ENCODE measurements at places on chromosomes 7 and 10.

- no peak for DNase-seq
Observed at GRCh38 chr10:92644921-92645320, 44.8 kb upstream of the HHEX start.

- no peak for DNase-seq
Observed at GRCh38 chr10:123443924-123444323, 222.2 kb upstream of the GPR26 start.

GRCh38 chr7:40468891-40469864, 334.4 kb downstream of the SUGCT start:
- no peak for DNase-seq

- no peak for DNase-seq
Observed at GRCh38 chr10:59060852-59061251, 115.6 kb upstream of the PHYHIPL start.

GRCh38 chr7:112159351-112159750, 46.8 kb downstream of the DOCK4 start:
- no peak for DNase-seq

DNA sequence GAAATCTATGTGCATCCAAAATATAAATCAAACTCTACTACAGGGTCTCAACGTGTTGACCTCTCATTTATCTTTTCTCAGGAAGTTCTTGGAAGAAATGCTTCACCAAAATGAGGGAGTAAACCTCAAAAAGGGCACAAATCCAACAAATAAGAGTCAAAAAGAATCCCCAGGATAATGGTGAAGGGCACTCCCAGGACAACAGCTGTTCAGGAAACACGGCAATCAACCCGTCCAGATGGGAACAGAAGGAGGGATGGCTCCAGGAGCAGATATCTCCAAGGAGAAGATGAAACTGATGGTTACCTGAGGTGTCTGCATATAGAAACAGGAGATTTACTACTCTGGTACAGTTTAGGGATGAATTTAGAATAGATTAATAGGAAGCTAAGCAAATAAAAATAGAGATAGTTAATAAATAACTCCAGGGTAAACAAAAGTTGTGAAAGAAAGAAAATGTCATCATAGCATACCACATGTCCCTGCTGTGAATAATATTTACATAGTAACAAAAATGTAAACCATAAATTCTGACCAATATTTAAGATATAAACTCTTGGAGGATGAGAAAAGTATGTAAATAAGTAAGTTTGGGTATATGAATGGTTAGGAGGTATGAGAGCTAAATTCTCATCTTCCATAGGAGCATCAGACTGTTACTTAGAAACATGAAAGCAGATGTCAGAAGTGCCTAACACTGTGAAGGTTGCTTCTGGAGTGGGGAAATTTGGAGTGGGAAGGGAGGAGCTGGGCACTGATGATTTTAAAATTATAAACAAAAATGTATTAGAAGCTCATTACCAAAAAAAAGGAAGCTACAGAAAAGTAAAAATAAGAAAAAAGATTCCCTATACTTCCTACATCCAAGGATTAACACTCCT, 237.5 kb upstream of the HPS1 start:
- no peak for DNase-seq

DNA sequence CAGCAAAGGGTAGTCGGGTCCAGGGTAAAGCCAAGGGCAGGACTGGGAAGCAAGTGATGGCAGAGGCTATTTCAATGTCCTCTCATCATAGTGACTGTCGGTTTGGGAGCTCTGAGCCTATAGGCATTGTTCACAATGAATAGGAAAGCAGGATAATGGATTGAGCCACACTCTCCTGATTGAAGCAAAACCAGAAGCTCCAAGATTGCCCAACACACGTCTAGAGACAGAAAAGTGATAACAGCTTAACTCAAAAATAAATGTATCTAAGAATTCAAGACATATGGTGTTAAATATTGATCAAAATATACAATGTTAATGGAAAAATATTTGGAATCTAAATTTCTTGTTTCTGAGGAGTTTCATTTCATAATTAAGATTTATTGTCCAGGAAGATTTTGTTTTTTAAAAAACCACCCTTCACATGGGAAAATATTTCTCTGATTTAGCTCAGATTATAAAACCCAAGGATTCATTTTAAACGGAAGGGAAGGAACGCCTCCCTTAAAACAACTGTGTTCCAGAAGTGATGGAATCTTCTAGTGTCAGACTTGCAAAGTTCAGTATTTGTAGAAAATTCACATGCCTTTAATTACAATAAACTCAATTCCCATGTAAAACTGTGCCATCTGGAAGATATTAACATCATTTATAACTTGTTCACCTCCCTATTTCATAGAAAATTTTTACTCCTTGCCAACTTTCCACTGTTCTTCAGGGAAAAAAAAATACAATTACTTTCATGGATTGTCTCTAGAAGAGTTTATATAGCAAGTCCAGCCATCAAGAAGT, 54.5 kb downstream of the NRP1 start:
- DNase-seq: no peak

GRCh38 chr7:101733713-101734475, 83.5 kb upstream of the CUX1 start:
- DNase-seq: no peak

DNA sequence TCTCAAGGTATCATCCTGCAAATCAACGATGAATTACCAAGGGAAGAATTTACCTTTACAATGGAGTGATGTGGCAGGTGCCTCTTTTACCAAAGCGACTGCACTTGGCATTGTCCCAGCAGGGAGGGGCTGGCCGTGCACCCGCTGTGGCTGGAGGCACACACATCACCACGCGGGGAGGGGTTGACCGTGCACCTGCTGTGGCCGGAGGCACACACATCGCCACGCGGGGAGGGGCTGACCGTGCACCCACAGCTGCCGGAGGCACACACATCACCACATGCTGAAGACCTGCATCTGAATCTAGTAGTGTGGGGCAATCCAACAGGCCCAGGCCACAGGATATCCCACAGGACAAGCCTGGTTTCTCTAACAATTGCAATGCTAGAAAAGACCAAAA, 493.5 kb downstream of the DNAJB6 start:
- DNase-seq: no peak

DNA sequence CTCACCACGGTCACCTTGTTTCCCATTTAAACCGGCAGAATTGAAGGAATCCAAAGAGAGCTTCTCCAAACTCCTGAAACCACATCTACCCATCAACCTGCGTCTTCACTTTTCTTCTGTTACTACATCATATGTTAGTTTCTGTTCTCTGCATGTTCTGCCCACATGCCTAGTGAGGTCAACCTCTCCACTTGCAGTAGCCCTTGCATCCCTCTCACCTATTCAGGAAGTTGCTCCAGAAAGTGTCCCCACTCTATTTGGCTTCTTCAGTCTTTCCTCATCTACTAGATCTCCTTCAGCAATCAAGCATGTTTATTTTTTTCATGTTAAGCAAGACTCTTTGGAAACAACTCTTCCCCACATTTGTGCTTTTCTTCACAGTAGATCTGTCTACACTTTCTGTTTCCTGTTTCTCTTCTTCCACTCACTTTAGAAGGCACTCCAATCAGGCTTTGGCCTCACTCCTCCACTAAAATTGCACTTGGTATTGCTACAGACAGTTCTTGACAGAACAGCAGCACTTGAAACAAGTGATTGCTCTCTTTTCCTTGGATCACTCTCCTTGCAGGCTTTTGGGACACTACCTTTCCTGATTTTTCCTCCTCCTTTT, 7.5 kb downstream of the SAMD9L start:
- DNase-seq: no peak

DNA sequence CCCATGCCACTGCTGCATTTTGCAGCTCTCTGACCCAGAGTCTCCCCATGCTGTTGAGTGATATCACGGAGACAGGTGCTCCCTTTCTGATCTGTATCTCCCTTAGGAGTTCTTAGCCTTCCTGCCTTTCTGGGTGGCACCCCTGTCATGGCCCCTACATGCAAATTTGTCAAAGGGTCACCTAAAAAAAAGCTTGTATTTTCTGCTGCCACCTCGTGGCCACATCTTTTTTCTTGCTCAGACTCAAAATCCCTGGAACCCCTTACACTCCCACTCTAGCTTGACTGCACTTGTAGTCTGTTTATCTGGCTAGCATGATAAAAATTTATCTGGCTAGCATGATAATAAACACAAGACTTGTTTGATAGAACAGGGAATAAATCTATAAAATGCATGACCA, 809.1 kb downstream of the SORCS1 start:
- no peak for DNase-seq

DNA sequence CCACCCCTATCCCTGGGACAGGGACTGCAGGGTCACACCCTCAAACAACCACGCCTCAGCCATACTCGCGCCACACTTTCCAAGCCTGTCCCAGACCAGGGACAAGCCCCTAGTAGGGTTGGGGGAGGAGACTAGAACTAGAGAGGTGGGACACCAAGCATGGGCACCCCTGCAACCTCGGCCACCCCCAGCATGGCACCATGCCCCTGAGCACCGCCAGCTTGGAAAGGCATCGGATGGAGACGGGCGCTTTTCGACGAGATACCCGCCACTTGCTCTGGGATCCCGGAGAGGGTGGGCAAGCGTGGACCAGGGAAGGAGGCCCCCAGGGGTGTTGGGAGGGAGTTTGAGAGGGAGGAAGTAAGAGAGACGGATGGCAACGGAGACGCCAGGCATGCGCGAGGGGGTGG, 13.1 kb upstream of the KMT2E start:
- DNase-seq: no peak

- peak; percentile 0 for DNase-seq
Observed at GRCh38 chr7:131302876-131303707, 24.6 kb upstream of the MKLN1 start.

GRCh38 chr7:82156893-82157292, 286.7 kb downstream of the CACNA2D1 start:
- DNase-seq: no peak

- DNase-seq: no peak
Observed at GRCh38 chr10:49649294-49649693, 30.2 kb upstream of the C10orf53 start.

- DNase-seq: no peak
Observed at GRCh38 chr7:25864943-25865751, 286.9 kb upstream of the NFE2L3 start.

DNA sequence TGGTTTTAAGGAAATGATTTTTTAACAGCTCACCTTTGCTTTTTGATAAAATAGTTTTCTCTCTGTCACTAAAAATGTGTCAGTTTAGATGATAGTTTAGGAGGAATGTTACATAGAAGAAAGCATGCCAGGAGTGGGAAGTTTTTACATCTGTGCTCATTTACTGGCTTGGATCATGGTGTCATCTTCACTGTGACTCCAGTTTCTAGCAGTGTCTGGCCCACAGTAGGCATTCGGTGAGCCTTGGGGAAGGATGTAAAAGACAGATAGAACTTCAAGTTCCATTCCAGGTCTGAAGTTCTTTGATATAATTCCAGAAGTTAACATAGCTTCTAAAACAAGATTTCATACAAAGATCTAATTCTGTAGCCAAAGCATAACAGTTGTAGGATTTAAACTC, 259.2 kb downstream of the BICC1 start:
- DNase-seq: no peak

Data from stimulated activated CD8-positive, alpha-beta memory T cell treated with anti-CD3 and anti-CD28 coated beads, Interleukin-15, amount 100 ng/mL, for 1 hour (primary cell).